ENCODE measurements at places on chromosomes 3 and 15.
A peak's percentile ranks its signal among the peaks of the same experiment; 100 is the strongest.

DNA sequence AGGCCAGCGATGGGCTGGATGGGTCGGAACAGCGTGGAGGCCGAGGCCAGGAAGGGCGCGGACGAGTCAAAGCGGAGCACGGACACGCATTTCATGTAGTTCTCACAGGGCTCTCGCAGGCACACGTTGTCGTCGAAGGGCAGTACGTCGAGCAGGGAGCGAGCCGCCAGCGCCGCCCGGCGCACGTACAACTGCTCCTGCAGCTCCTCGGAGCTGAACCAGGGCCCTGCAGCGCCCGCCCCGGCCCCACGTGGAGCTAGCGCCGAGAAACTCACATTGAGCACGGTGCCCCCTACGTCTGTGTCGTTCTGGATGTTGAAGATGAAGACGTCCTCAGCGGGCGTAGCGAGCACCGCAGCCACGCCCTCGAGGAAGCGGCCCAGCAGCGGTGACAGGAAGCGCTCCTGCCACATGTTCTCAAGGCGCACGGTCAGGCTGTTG lies 5.8 kb downstream of the CELSR3 start:
- no peak for DNase-seq

DNA sequence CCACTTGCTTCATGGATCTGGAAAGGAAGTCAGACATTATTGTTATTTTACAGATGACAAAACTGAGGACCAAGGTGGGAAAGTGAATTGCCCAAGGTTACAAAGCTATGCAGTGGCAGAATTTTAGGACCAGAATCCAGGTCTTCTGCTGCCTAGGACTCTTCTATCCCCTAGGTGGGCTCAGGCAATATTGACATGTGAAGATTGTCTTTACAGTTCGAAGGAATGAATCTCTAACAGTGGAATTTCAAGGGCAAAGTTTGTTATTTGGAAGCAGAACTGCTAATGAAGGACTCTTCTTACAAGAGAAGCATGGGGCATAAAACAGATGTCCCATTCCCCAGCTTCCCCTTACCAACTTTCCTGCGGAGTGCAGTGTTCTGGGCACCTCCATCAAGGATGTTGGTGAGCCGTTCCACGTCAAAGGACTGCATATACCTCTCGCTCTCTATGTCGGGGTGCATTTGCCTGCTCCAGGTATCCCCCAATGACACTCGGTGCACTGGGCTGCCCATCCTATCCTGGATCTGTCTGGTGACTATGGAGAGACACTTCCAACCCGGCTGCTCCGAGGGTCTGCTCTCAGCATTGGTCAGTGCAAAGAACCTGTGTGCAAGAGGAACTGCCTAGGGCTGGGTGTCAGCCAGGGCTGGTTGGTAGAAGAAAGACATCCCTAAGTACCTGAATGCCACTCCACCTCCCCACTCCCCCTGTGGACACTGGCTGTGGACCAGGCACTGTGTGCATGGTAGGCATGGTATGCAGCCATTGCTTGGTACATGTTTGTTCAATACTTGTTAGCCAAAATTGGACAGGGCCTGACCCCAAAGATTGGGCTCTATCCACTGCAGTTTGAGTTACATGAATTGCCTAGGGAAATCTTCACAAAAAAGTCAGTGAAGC lies 2.1 kb downstream of the ACOX2 start:
- DNase-seq: no peak

DNA sequence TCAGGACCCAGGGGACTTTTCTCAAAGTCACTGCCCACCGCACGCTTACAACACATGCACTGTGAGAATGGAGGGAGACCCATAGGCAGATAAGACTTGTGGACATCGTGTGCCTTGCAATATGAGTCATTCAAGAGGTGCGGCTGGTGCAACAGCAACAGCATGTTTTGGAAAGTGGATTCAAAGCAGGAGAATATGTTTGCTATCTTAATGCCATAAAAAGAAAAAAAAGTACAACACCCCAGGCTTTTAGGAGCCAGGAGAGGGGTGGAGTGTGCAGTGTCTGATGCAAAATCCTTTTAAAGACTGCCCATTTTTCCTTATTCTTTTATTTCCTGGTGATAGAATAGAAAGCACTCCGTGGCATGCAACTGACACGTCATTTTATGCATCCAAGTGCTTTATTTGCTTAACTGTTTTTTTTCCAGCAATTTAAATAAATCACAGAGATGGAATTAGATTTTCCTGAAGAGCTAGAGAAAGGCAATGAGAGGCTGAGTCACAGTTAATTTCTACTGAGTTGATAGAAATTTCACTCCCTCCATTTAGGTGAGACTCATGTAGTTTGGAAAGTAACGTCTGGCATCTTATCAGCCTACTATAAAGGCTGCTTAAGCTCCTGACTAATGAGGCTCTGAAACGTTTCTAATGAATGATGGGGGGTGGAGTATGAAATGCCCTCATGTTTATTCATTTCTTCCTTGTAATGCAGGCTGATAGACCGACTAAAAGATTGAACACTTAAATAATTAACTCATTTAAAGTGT lies 96.4 kb downstream of the NSUN3 start:
- no peak for DNase-seq

DNA sequence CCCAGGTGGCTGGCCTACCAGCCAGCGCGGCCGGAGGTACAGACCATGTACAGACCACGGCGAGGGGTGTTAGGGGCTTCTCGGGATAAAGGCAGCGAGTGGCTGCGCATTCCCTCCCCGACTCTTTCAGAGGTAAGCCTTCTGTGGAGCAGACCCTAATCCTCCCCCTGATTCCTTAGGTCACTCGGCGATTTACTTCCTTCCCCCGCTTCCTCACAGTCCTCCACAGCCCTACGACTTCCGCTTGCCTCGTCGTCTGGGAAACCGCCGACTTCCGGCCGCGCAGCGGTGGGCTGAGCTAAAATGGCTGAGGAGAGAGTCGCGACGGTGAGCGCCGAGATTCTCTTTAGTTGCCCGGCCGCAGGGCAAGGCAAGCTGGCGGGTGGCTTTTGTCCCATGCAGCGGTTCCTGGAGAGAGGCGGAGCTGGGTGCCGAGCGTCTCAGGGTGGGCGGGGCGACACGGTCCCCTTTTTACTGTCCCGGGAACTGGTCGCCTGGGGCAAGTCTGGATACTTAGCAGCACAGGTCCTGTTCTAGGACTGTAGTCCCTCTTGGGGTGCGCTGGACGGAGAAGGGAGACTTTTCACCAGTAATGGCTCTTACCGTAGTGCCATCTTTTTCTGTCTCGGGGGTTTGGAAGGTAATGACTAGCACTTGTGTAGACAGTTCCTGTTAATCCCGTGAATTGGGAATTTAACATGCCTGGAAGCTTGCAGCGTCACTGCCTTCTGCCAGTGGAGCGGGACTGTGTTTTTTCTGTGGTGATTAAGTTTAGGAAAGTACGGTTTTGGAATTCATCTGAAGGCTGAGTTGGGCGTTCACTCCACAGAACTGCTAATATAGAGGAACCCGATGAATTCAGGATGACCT lies at the start of the genes BBS4 and HIGD2B:
BBS4 (plus strand) TSS at position 283 of the 870 bp plus-strand sequence; CDS start at position 304, 21 bp downstream.
HIGD2B (minus strand) TSS at position 258 of the 870 bp plus-strand sequence. CDS start 9,808 bp downstream, outside the sequence.
- DNase-seq: peak; percentile 72

DNA sequence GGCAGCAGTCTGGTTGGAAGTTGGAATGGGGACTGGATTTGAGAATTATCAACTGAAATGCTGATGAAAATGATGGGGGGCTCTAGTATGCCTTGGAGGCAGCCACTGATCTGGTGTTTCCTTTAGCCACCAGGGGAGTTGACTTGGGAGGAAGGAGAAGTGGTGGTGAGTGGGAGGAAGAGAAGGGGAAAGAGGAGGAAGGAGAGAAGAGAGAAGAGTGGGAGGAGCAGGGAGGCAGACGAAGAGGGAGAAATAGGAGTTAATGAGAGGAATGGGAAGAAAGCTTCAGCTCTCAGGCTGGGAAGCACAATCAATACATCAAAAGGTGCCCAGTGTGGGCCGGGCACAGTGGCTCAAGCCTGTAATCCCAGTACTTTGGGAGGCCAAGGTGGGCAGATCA lies 23.3 kb upstream of the HCN4 start:
- DNase-seq: no peak
